A549 (cell line): ENCODE measurements at places on chromosomes 7 and 10. TPM values are rescaled to one million over a fixed set of nuclear protein-coding genes. Genes with fewer than 3 reads are reported as not detected.

The PRPS1L1 gene
- polyA plus RNA-seq: not detected in 3 replicates

The ZNF679 gene
- polyA plus RNA-seq: not detected in 3 replicates

The MINDY4 gene
- polyA plus RNA-seq: 3.6 TPM in 3 replicates

The SUN3 gene
- polyA plus RNA-seq: not detected in 3 replicates

The HOXA10 gene
- 5.0 to 5.7 TPM (median 5.2 TPM) in 3 replicates for polyA plus RNA-seq

The UNC5B gene
- 0.14 to 0.26 TPM (median 0.16 TPM) in 3 replicates for polyA plus RNA-seq

The ETV1 gene
- polyA plus RNA-seq: 0.73 to 1.3 TPM (median 1.3 TPM) in 3 replicates

The GRID2IP gene
- 0.03 TPM in 1 of 3 replicates, not detected in the others for polyA plus RNA-seq

The VAX1 gene
- polyA plus RNA-seq: 0.54 to 0.71 TPM (median 0.68 TPM) in 3 replicates

The OR2A7 gene
- not detected in 3 replicates for polyA plus RNA-seq

The LRRC61 gene
- polyA plus RNA-seq: 0.10 to 0.47 TPM (median 0.19 TPM) in 3 replicates

The CALHM2 gene
- 1.9 to 2.7 TPM (median 2.6 TPM) in 3 replicates for polyA plus RNA-seq

The CAMK2B gene
- 0.12 to 0.20 TPM (median 0.17 TPM) in 3 replicates for polyA plus RNA-seq

The PNLIPRP2 gene
- polyA plus RNA-seq: 0.09 to 0.10 TPM in 2 of 3 replicates, not detected in the other

The CUZD1 gene
- polyA plus RNA-seq: 1.4 to 1.6 TPM (median 1.5 TPM) in 3 replicates

The CALD1 gene
- 144 to 165 TPM (median 150 TPM) in 3 replicates for polyA plus RNA-seq

The ACSM6 gene
- polyA plus RNA-seq: not detected in 3 replicates

The ZC3HAV1L gene
- 8.7 to 9.7 TPM (median 8.8 TPM) in 3 replicates for polyA plus RNA-seq

The MRLN gene
- not detected in 3 replicates for polyA plus RNA-seq

The SLC13A1 gene
- polyA plus RNA-seq: not detected in 3 replicates

The ANKRD7 gene
- polyA plus RNA-seq: 0.63 to 0.83 TPM (median 0.70 TPM) in 3 replicates

The PVRIG gene
- not detected in 3 replicates for polyA plus RNA-seq

The ABCA13 gene
- not detected in 3 replicates for polyA plus RNA-seq

The INHBA gene
- 0.09 to 0.23 TPM (median 0.20 TPM) in 3 replicates for polyA plus RNA-seq

The TAS2R39 gene
- polyA plus RNA-seq: not detected in 3 replicates

The WNT8B gene
- polyA plus RNA-seq: 0.04 to 0.05 TPM in 2 of 3 replicates, not detected in the other

The TMEM229A gene
- not detected in 3 replicates for polyA plus RNA-seq

The ATOH7 gene
- 0.08 to 0.18 TPM (median 0.09 TPM) in 3 replicates for polyA plus RNA-seq

The TUBAL3 gene
- 0.34 to 0.37 TPM (median 0.36 TPM) in 3 replicates for polyA plus RNA-seq

The CYP3A7 gene
- 0.14 TPM in 1 of 3 replicates, not detected in the others for polyA plus RNA-seq

The GPC2 gene
- polyA plus RNA-seq: 1.9 to 3.0 TPM (median 2.9 TPM) in 3 replicates

The TLL2 gene
- 0.12 to 0.18 TPM (median 0.13 TPM) in 3 replicates for polyA plus RNA-seq

The PAPSS2 gene
- 29.0 to 32.9 TPM (median 32.8 TPM) in 3 replicates for polyA plus RNA-seq

The ASB4 gene
- 0.80 to 1.4 TPM (median 1.00 TPM) in 3 replicates for polyA plus RNA-seq

The RAB19 gene
- not detected in 3 replicates for polyA plus RNA-seq

The FGL2 gene
- polyA plus RNA-seq: not detected in 3 replicates

The ODAD2 gene
- polyA plus RNA-seq: 0.08 TPM in 1 of 3 replicates, not detected in the others

The ARHGEF5 gene
- 2.1 to 2.6 TPM (median 2.5 TPM) in 3 replicates for polyA plus RNA-seq

The DGKB gene
- polyA plus RNA-seq: not detected in 3 replicates

The FBXO24 gene
- polyA plus RNA-seq: 0.13 to 0.37 TPM (median 0.19 TPM) in 3 replicates

The TMEM139 gene
- polyA plus RNA-seq: 0.37 to 0.71 TPM (median 0.42 TPM) in 3 replicates

The RBP3 gene
- polyA plus RNA-seq: not detected in 3 replicates

The CYP2C18 gene
- polyA plus RNA-seq: 0.05 to 0.09 TPM (median 0.07 TPM) in 3 replicates

The EPO gene
- polyA plus RNA-seq: not detected in 3 replicates

The FBXL13 gene
- polyA plus RNA-seq: 0.45 to 0.62 TPM (median 0.49 TPM) in 3 replicates

The FOXP2 gene
- not detected in 3 replicates for polyA plus RNA-seq

The KIAA1549 gene
- 4.4 to 4.7 TPM (median 4.7 TPM) in 3 replicates for polyA plus RNA-seq
